Esophagus mucosa (tissue), 1 donor: ENCODE measurements at places on chromosomes 6 and 20. TPM values are rescaled to one million over a fixed set of nuclear protein-coding genes. Genes with fewer than 3 reads are reported as not detected.

Gene TOMM34
- total RNA-seq: 11.4 TPM

Gene ZDHHC14
- 3.1 TPM for total RNA-seq

Gene TRAM2
- 3.5 TPM for total RNA-seq

Gene GMNN
- 14.9 TPM for total RNA-seq

DNA sequence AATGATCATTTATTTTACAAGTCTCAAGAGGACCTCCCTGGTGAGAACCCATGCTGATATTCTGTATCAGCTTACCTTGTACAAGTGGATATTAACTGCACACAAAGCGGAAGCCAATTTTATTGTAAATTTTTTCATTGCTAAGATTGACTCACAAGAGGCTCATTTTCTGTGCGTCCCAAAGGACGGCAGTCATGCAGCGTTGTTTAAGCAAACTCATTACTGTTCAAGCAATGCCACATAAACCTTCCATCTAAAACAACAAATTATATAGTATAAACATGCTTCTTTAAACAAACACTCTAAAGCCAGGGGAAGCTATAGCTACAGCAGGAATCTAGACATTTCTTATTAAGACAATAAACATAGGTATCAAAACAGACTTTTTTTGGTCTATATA is 575.3 kb downstream of the FRK start:
- no peak for ATAC-seq

DNA sequence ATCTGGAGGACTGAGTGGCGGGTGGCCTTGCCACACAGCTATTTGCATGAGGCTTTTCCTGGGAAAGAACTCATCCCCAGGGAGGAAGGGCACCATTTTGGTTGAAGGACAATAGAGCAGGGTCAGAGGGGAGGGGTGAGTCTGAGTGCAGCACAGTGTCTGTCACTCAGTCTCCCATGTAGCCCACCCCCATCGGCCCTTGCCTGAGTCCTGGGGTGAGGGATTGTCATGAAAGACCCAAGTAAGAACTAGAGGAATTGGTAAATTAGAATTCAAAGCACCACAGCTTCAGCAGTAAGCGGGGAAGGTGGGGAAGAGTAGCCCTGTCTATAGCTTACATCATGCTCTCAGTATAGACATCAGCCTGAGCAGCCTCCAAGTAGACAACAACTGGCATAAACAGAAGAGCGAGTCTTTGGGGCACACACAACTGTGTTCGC is 90.4 kb upstream of the TMEM30A start:
- no peak for ATAC-seq

DNA sequence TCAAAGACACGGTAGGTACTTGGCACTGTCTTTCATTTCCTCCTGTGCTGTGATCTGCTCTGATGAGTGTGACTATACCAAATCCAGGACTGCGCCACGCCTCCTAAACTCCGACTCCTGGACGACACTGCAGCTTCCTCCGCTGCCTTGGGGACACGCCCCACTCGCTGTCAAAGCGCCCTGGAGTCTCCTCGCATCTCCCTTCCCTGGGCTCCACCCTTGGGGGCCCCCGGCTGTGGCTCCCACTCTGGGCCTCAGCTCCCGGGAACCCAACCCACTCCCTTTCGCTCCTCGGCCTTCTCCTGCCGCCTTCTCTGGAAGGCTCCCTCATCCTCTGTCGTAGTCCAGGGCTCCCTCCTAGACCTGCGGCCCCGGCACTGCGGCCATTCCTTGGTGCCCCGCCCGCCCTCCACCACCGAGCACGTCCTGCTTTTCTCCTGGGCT is 61.2 kb downstream of the RSPH3 start:
- peak; percentile 96 for ATAC-seq

GRCh38 chr6:123214433-123214832 is 218.4 kb downstream of the CLVS2 start:
- ATAC-seq: no peak

- ATAC-seq: no peak
Measured at GRCh38 chr6:104600639-104600931, 259.1 kb downstream of the HACE1 start.

GRCh38 chr20:58090161-58090560 is 138.3 kb downstream of the ANKRD60 start:
- no peak for ATAC-seq
